Sciatic nerve (tissue), 2 donors: ENCODE measurements at places on chromosomes 7 and 10. TPM values are rescaled to one million over a fixed set of nuclear protein-coding genes. Genes with fewer than 3 reads are reported as not detected.

The DMBT1 gene
- not detected for total RNA-seq

DNA sequence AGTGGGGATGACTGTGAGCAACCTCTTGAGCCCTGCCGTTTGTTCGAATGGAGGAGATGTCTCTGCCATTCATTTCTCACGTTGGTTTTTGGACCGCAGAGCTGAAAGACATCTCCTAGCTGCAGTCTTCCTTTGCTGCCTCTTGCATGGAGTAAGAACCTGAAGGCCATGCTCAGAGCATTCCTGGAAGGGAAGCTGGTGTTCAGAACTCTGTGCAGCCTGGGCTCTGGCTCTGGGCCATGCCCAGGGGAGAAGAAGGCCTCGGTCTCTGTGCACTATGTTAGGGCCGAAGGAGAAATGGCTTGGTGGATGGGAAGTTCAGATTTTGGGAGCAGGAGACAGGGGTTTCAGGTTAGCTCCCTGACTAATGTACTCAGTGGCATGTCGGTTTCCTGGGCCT, 22.9 kb downstream of the SFTPD start:
- DNase-seq: no peak

- no peak for DNase-seq
These were observed 17.6 kb upstream of the LAMB1 start for GRCh38 chr7:108020585-108020984.

DNA sequence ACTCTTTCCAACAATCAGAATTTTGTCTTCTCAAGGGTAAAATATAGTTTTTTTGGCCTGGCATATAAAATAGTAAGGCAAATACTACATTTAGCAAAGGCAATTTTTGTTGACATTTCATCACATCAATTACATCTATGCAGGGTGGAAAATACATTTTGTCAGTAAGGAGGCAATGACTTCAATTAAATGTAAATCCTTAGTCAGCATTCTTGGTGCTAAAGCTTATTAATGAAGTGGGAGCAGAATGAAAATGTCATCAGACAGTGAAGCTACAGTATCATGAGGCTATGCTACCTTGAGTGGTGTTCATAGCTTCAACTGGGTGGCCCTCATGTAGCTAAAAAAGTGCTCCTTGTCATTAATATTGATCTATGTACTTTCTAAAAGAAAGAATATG, 8.9 kb downstream of the LRRTM3 start:
- no peak for DNase-seq

- DNase-seq: no peak
These were observed 212.3 kb downstream of the DKK1 start for GRCh38 chr10:52526251-52526823.

GRCh38 chr7:122298618-122299017, 5.9 kb downstream of the FEZF1 start:
- no peak for DNase-seq
